ENCODE measurements at places on chromosomes 2 and 18. TPM values are rescaled to one million over a fixed set of nuclear protein-coding genes. Genes with fewer than 3 reads are reported as not detected.

DNA sequence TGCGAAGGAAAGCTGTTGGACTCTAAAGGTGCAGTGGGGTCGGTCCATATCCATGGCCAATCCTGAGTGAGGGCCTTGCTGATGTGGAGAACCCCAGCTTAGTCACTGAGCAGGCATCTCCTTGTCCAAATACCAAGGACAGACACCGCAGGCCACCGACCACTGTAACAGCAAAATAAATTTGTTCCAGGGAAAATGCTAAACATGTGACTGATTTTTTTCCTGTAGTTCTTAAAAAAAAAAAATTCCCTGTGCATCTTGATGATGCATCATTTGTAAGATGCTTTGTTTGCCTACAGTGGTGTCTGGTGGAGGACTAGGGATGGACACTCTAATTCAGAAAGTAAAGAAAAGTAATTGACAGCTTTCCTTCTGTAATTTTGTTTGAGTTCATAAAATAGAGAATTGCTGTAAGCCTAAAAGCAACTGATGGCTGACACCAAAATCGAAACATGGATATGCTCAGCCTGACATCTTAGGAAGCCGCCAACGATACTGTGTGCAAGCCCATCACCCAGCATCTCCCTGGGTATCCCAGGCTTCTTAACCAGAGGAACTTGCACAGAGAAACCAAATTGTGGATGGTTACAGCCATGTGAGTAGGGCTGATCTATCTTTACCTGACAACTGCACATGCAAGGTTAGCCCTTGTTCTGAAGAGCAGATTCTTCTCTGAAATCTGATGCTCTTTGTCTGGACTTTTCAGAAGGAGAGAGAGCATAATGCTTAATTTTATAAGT is 188.6 kb downstream of the ARL4C start:
- no peak for DNase-seq

- DNase-seq, result no peak
Observed at GRCh38 chr18:26763446-26764110, 101.9 kb downstream of the AQP4 start.

The NOSTRIN gene
- total RNA-seq, result 15.6 TPM

The PPP4R1 gene
- 129 TPM for total RNA-seq

The CCBE1 gene
- 0.48 TPM for total RNA-seq

The FANCL gene
- 15.5 TPM for total RNA-seq

DNA sequence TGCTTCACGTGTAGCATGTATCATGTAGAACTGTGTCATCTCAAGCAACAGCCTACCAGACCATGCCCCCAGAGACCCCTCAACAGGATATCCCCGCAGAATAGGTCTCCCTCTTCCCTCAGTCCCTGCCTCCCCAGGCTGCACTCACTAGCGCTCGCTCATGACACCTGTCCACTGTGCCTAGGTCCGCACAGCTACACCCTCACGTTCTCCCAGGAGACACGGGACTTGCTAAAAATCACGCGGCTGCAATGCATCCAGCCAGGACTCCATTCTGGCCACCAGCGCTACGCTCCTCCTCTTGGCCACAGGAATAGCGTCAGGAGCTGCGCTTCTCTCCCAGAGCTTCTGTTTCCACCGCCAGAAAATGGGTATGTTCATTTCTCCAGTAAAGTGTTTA is 2.5 kb downstream of the PXDN start:
- DNase-seq, result no peak

DNA sequence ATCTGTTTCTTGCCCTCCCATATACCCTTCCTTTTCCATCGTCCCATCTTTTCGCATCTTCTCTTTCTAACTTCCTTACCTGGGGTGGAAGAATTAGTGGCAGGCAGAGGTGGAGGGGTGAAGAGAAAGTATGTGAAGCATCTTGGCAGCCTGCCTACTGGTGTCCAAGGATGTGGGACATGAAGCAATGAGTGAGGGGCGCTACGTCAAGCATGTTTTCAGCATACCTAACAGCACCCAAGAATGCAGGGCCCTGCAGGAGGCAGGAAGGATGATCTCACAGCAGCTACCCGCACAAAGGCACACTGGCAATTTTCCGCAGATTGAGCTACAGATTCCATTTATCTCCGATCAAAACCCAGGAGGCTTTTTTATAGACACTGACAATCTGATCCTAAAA is 42.2 kb downstream of the METTL4 start:
- DNase-seq, result no peak

GRCh38 chr2:218256612-218257350 is 4.0 kb upstream of the GPBAR1 start:
- DNase-seq, result no peak

DNA sequence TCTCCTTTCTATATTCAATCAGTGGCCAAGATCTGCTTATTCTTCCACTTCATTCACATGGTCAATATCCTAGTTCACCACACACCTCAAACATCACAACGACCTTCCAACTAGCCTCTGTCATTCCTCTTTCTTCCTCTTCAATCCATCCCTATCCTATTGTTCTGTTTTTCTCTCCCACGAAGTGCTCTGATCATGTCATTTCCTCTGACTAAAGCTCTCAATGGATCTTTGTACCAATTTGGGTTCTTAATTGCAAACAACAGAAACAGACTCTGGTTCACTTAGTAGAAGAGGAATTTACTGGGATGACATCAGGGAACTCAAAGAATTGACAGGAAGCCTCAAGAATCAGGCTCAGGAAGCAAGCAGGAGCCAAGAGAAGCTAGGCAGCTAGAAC is 23.5 kb downstream of the WNT10A start:
- no peak for DNase-seq

- no peak for DNase-seq
Observed at GRCh38 chr2:96881349-96882195, 11.7 kb upstream of the SEMA4C start.

GRCh38 chr2:118044103-118044716 is 30.3 kb upstream of the CCDC93 start:
- no peak for DNase-seq

GRCh38 chr2:233498126-233498525 is 68.5 kb downstream of the USP40 start:
- no peak for DNase-seq

- DNase-seq, result no peak
Observed at GRCh38 chr2:125259451-125259850, 1234.4 kb downstream of the CNTNAP5 start.

- DNase-seq, result no peak
Observed at GRCh38 chr2:74502147-74502719, 2.8 kb upstream of the LBX2 start.
